ENCODE measurements at places on chromosomes 7 and 10.
A peak's percentile ranks its signal among the peaks of the same experiment; 100 is the strongest.

GRCh38 chr7:26061678-26062603, 90.1 kb upstream of the NFE2L3 start:
- DNase-seq: peak; percentile 52

DNA sequence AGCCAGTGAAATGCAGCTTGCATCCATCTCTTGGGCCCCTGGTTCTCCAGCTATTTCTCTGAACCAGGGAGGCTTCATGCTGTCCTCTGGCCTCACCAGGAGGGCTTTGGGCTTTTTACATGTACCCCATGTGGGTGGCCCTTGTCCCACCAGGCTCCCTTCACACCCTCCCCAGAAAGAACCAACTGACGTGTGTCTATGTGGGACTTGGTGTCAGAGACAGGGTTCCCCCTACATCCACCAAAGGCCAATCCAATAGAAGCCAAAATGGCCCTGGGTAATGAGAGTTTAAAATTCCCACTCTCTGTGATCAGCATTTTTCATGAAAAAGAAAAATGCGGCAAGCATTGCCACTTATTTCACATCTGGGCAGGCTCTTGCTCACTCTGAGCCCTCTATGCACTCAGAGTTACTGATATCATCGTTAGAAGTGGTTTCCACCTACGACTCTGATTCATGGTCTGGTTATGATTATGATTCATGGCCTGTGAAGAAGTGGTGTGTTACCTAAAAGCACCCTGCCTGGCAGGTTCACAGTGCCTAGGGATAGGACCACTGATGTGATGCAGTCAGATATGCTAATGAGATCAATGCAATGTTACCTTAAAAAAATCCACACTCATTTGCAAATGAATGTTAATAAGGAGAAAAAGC, 133.5 kb downstream of the BUB3 start:
- peak; percentile 75 for DNase-seq

- DNase-seq: no peak
Measured at GRCh38 chr10:8331387-8331786, 276.9 kb downstream of the GATA3 start.

DNA sequence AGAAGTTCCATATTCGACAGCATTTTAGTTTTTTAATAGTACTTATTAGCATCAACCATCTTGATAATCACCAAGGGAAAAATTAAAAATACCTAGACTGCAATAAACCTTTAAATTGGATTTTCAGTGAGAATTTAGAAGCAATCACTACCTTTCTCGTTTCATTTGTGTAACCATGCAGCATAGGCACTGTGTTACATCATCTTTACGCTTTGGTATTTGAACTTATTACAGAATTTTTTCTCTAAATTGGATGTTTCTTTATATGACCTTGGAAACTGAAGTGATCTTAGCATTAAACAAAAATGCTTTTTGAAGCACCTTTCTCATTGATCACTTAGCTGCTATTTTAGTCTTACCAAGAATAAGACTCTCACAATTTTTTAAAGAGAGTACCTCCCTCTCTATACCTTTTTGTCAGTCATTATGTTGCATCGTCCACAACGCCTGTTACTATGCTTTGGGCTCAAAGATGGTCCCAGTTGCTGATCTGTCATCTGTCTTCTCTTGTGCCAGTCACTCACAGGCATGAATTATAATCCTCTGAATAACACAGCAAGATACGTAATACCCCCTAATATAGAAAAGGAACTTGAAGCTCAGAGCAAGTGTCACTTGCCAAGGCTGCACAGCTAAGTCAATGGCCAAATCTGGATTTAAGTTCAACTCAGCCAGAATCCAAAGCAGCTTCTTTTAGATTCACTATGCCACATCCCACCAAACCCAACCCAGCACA, 19.6 kb upstream of the ASCC1 start:
- DNase-seq: no peak

- no peak for DNase-seq
Measured at GRCh38 chr10:92760609-92761008, 70.9 kb downstream of the HHEX start.

DNA sequence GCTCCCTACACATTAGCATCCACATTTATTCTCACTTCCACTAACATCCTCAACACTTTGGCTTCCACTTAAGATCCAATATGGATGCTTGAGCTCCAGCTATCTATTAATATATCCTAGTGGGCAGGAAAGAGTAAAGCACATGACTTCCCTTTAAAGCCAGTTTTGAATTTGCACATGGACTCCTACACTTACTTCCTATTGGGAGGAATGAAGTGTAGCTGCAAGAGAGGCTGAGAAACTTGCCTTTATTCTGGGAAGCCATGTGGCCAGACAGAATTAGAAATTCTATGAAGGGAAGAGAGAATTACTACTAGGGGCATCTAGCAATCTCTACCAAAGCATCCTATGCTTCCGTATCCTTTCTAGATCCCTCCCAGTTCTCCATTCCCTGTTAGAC, 3.0 kb upstream of the TSPAN14 start:
- DNase-seq: no peak

All from RCC 7860 (cell line).